ENCODE measurements at places on chromosomes 5 and 9. TPM values are rescaled to one million over a fixed set of nuclear protein-coding genes. Genes with fewer than 3 reads are reported as not detected.

- DNase-seq, result no peak
These were observed 114.9 kb downstream of the INVS start for GRCh38 chr9:100213730-100214477.

GRCh38 chr9:84748112-84748511 lies 78.6 kb downstream of the NTRK2 start:
- no peak for DNase-seq

Gene NDOR1
- 22.7 TPM for total RNA-seq

DNA sequence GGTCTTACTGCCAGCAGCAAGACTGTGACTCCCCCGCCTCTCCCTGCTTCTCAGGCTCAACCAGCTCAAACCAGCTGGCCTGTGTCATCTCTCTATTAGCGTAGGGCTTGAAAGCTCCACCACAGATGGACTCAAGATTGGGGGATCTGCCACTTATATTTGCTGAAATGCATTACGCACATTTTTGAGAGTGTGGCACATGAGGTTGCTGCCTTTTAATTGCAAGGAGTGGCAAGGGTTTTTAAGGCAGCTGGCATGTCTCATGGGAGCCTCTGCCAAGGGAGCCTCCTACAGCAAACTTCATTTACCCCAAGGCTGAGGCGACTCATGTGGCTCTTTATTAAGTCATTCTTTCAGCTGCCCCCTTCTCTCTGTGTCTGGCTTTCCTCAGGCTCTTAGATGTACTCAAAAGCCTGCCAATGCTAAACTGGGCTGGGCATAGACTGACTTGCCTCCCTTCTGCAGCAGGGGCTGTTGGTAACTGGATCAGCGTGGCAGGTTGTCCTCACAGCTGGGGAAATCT lies 219.3 kb downstream of the SMARCA2 start:
- DNase-seq, result no peak

GRCh38 chr5:143174714-143175398 lies 228.6 kb downstream of the NR3C1 start:
- no peak for DNase-seq

Gene SEMA4D
- total RNA-seq, result 23.6 TPM

Data from H7 (cell line).